ENCODE measurements at places on chromosomes 5 and 9. TPM values are rescaled to one million over a fixed set of nuclear protein-coding genes. Genes with fewer than 3 reads are reported as not detected.

DNA sequence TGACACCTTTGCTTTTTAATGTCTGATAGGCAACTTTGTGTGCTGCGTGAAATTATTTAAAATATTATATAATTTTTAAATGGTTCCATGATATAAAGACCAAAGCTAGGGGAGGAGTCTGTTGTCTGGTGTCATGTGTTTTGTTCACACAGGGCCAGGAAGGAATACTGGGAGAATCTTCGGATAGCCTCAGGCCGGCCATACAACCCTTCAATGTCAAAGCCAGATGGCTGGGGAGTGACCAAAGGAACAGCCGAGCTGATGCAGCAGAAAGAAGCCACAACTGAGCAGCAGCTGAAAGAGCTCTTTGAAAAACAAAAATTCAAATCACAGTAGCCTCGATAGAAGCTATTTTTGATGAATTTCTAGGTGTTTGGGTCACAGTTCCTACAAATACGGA, 19.2 kb downstream of the BHMT start:
- no peak for DNase-seq

GRCh38 chr9:19461135-19461534, 52.3 kb downstream of the ACER2 start:
- DNase-seq, result no peak

DNA sequence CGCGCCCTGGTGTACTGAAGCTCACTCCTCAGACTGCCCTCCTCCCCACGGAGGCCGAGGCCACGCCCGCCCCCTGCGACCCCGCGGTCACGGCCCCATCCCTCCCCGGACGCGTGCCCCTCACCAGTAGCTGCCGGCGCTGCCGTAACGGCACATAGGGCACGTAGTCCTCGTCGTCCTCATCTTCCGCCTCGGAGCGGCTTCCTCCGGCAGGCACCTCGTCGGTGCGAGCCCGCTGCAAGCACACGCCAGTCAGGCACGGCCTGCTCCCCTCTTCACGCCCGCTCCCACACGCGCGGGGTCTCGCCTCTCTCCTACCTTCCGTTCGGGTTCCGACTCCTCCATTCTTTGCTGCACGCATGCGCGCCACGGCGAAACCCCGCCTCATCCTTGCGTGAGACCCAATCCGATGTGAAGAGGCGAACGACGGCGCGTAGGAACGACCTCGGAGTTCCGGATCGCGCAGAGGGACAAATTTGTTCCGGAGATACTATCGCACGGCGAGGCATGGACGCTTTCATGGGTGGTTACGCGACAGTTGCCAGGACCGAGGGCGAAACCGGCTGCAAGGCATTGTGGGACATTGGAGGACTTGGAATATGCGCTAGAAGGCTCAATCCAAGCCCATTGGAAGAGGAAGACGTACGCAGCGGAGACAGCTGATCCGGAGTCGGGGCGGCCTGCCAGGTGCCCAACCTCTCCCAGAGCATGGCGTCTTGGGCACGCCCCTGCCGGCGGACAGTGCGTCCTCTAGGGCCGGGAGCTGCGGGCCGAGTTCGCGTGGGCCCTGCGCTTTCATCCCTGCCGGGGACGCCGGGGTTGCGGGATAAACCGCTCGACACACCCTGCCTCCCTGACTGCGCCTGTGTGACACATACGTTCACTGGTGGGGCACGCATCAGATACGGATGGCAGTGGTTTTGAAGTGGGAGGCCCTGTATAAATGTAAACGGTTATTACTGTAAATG, at the start of gene DDX41:
Gene DDX41 (minus strand): TSS at position 361 of the 968 bp plus-strand sequence. CDS start 16 bp downstream, at position 345.
- peak; percentile 99 for DNase-seq

DNA sequence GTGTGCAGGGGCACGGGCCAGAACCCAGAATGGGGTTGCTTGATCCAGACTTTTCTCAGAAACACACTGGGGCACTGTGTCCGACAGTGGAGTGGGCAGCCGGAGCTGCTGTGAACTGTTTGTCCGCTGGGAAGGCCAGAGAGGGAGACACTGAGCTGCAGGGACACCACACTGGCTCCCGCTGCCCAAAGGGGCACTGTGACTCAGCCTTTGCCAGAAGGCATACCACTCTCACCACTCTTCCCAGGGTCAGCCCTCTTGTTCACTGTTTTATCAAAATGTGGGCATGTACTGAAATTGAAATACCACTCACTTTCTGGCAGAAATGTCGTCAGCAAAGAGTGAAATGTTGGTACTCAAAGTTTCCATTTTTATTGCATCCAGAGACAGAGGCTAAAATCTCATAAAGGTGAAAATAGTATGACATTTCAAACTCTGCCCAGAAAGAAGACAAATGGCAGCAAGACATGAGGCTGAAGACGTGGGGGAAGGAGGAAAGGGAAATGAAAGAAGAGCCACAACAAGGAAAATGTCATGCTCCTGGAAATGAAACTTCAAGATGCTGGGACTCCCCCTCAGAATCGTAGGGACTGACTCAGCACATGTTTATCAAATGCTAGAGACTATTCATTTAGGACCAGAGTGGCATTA, 4.5 kb upstream of the IL7R start:
- DNase-seq, result no peak

DNA sequence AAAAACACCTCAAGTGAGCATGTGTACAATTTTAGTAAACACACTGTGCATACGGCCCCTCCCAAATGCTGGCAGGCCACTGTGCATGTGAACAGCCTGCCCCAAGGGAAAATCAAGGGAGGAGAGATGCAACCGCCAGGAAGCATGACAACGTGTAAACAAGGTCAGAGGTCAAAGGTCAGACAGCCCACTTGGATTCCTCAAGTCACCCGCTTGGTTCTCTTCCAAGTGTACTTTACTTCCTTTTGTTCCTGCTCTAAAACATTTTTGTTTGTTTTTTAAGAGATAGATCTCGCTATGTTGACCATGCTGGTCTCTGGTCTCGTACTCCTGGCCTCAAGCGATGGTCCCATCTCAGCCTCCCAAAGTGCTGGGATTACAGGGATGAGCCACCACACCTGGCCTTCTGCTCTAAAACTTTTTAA, 126.7 kb upstream of the SHB start:
- DNase-seq, result no peak

- peak; percentile 66 for DNase-seq
Observed at GRCh38 chr5:36655161-36655560, 48.8 kb downstream of the SLC1A3 start.

The CDX1 gene
- polyA plus RNA-seq, result 455 TPM

The FOXD4L3 gene
- polyA plus RNA-seq, result 0.03 TPM

The JAKMIP2 gene
- polyA plus RNA-seq, result 0.71 TPM

The G3BP1 gene
- polyA plus RNA-seq, result 16.8 TPM
